ENCODE measurements at places on chromosomes 16 and 17. TPM values are rescaled to one million over a fixed set of nuclear protein-coding genes. Genes with fewer than 3 reads are reported as not detected.

RCVRN gene
- not detected for total RNA-seq

CFAP97D1 gene
- total RNA-seq, result not detected

PRR11 gene
- 2.5 TPM for total RNA-seq

FOXL1 gene
- total RNA-seq, result 2.0 TPM

DDX42 gene
- total RNA-seq, result 104 TPM

SMURF2 gene
- 27.9 TPM for total RNA-seq

TPSD1 gene
- 7.9 TPM for total RNA-seq
